MG63 (cell line): ENCODE measurements at places on chromosomes 7 and 10.
A peak's percentile ranks its signal among the peaks of the same experiment; 100 is the strongest.

DNA sequence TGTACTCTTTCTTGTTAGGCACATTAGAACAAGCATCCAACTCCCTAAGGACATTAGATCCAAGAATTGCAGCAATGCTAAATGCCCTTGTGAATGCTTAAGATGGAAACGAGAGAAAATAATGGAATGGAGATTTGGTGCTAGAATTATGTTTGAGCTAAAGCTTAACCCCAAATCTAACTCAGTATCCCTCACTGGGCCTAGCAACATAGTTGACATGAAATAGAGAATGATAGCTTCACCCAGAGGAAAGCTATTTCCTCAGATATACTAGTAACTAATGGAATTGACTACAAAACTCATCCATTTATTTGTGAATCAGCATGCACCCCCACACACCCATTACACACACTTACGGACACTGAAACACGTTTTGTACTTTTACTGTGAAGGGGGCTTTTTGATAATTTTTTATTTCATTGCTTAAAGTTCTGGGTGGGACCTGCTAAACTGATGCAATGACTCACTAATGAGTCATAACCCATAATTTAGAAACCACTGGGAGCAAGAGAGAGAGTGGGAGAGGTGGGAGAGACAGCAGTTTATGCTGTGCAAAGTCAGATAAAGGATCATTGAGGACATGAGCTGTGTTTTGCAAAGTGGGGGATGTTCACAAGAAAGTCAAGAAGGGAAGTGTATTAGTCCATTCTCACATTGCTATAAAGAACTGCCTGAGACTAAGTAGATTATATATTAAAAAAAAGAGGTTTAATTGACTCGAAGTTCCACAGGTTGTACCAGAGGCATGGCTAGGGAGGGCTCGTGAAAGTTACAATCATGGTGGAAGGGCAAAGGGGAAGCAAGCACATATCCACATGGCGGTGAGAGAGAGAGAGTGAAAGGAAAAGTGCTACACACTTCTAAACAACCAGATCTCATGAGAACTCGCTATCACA is 382.7 kb downstream of the SFMBT2 start:
- no peak for DNase-seq

DNA sequence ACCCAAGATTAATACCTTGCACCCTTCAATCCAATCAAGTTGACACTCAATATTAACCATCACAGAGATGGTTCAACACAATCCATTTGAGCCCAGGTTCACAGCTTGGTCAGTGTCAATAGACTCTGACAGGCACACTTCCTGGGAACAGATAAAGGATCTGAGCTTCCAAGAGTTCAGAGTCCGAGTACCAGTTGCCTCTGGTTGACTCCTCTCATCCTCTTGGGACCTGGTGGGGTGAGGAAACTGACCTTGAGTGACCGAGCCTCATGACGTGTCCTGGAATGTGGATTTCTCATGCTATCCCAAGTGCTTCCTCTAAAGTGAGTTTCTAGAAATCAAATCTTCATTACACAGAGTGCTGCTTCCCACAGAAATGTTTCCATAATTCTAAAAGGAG is 162.0 kb downstream of the CYP26A1 start:
- peak; percentile 69 for DNase-seq

DNA sequence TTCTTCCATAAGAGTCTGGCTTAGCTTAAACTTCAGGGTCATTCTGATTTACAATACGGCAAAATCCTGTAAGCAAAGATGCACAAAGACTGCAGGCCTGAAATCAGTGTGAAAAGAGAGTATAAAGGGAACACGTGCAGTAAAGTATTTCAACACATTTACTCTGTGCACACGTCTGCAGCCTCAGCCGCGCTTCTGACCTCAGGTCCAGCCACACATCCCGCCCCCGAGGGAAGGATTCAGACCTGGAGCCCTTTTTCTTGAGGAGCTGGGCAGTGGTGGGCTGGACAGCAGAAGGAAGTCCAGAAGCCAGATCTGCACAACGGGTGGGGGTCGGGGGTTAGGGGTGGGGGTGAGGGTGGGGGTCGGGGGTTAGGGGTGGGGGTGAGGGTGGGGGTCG is 58.9 kb upstream of the FAM20C start:
- DNase-seq, result no peak

- DNase-seq, result no peak
Observed at GRCh38 chr10:71727105-71727737, 7.6 kb upstream of the C10orf105 start.

DNA sequence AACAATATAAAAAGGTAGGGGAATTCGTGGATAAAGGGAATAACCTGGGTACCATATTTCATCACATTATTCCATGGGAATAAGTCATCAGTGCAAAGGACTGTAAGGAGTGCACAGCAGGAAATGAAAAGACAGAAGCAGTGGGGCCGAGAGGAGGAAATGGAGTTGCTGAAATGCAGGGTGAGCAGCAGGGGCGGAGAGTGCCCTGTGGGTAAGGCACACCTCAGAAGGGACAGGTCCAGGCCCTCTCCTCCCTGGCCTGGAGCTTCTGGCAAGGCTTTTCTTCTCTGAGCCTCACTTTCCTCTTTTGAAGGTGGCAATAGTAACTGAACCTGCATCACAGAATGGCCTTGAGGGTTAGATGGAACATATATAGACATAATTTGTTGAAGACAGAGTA is 26.2 kb downstream of the IKZF1 start:
- no peak for DNase-seq

DNA sequence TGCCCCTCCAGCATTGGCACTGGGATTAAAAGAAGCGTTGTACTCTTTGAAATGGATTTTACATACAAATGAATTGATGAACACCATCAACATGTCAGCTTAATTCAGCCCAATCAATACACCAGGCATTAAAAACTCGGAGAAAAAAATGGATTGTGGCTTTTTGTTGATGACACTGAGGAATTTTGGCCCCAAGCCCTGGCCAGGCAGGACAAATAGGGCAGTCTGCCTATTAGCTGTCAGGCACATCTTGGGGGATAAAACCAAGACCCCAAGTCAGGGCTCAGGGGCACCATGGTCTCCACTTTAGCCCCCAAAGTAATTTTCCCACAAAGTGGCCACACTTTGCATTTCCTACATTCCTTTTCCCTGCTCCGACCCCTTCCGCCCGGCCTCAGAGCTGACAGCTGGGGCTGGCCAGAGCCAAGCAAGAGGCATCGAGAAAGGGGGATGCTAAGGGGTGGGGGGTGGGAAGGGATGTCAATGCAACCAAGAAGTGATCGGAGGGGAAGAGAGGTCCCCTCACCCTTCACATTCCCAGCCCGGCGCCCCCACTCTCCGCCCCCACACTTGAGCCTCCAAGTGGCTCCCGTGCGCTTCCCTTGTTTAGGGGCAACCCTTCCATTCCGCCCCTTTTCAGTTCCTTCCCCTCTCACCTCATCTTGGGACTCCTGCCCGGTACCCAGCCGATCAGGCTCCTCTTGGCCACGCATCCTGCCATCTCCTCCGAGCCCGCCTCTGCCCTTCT is 711 bp downstream of the HIP1 start:
- DNase-seq, result no peak

DNA sequence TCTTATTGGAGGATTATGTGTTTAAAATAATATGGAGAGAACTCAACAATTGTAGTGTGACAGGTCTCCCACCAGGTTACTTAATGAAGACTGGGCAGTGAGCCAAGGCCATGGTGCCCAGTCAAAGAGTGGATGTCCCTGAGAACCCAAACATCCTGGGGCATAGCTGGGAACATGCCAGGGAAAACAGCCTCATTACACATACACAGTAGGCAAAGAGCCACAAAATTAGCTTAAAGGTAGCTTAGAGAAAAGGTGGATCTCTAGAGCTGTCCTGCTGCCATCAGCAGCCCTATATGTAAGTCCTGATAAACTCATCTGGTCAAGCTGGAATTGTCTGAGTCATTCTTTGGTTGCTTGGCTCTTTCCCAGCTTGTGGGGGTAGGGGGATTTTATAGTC is 287.8 kb downstream of the PHF14 start:
- DNase-seq, result no peak

DNA sequence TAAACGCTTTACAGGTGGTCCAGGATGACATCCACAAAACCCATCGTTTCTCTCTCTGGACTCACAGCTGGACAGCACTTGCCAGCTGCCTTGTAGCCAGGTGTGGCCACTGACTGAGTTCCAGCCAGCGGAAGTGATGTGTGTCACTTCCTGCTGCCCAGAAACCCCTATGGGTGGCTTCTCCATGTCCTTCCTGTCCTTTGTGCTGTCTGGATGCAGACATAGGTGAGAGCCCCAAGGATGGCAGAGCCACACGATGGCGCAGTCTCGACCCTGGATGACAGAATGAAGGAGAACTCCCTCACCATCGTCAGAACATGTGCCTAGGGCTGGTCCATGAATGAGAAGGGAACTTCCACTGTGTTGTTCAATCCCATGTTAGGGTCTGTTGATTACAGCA is 22.1 kb downstream of the NMT2 start:
- no peak for DNase-seq

GRCh38 chr10:21069929-21070700 is 173.0 kb upstream of the NEBL start:
- no peak for DNase-seq

GRCh38 chr10:112907893-112908292 is 42.2 kb upstream of the TCF7L2 start:
- DNase-seq, result no peak

- DNase-seq, result peak; percentile 74
Observed at GRCh38 chr10:11035301-11035991, 17.8 kb downstream of the CELF2 start.

- DNase-seq, result no peak
Observed at GRCh38 chr7:48049850-48050249, 14.5 kb downstream of the C7orf57 start.

GRCh38 chr7:117126676-117127075 is 173.4 kb downstream of the ST7 start:
- DNase-seq, result no peak

GRCh38 chr10:70780370-70780760 is 4.8 kb downstream of the TBATA start:
- DNase-seq, result no peak

DNA sequence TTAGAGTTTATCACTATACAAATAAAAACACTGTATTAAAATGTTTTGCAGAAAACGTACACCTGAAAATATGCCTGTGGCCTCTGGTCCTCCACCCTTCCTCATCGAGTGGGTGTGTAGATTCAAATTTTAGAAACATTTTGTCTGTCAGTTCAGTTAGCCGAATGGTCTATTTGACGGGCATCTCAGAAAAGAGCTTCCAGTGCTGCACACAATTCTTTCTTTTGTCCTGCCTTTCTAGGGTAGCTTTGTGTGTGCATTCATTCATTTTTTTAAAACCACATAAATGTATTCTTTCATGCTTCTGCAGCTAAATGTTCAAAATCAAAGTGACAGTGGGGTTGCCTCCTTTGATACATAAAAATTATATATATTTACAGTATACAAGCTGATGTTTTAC is 46.8 kb downstream of the GNAI1 start:
- DNase-seq, result no peak

GRCh38 chr7:145902123-145902522 is 214.5 kb upstream of the CNTNAP2 start:
- DNase-seq, result no peak

DNA sequence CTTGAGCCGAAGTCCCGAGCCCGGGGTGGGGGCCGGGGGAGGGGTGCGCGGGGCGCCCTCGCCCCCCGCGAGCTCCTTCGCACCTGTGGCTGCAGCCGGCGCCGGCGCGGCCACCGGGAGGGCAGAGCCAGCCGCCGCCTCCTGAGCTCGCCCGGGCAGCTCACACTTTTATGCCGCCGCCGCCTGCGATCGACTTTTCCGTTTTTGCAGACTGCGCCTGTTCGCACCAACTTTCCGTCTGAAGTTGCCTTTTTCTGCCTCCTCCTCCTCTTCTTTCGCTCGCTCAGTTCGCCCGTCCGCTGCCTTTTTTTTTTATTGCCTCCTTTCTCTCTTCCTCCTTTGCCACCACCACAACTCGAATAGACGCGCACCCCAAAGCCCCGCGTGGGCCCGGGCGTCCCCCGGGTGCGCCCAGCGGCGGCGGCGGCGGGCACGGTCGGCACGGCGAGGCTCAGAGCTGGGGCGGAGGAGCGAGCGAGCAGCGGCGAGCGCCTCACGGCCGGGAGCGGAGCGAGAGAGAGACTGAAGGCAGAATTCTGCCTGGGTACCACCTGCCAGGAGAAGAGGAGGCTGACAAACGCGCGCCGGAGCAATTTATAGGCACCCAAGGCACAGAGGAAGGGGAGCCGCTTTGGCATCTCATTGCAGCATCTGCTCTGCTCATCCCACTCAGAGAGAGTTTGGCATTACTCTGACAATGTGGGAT is at the start of gene C1QL3:
Gene C1QL3, minus strand, starts transcription at position 569 of the 706 bp plus-strand sequence. CDS start 814 bp downstream, outside the sequence.
- no peak for DNase-seq

GRCh38 chr7:7247658-7248057 is 65.3 kb downstream of the C1GALT1 start:
- no peak for DNase-seq

DNA sequence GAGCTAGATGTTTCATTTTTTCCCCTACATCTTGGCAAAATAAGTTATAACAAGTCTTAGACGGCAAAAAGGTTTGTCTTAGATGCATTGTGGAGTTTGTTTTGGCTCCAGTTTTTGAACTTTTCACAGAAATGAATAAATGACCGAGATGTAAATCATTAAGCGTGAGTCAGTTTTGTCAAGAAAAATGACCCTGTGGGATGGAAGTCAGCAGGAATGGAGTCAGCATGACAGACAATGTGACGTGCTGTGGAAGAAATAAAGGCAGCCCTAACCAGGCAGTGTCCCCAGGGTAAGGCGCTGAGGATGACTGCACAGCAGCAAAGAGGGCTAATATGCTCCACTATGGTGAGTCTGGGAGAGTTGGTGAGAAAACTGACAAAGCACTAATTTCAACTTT is 163.2 kb downstream of the NOC3L start:
- DNase-seq, result no peak

- no peak for DNase-seq
Observed at GRCh38 chr10:27258838-27259812, 18.5 kb upstream of the ACBD5 start.
